ENCODE measurements at places on chromosomes 12 and 14.

GRCh38 chr12:58455136-58455535, 465.2 kb downstream of the LRIG3 start:
- DNase-seq, result peak; percentile 10

DNA sequence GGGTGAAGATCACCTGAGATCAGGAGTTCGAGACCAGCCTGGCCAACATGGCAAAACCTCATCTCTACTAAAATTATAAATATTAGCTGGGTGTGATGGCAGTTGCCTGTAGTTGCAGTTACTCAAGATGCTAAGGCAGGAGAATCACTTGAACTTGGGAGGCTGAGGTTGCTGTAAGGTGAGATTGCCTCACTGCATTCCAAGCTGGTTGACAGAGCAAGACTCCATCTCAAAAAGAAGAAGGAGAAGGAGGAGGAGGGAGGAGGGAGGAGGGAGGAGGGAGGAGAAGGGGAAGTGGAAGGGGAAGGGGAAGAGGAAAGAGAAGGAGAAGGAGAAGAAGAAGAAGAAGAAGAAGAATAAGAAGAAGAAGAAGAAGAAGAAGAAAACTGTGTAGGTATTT, 17.0 kb downstream of the RNASE10 start:
- DNase-seq, result peak; percentile 60

GRCh38 chr12:116547955-116548501, 11.2 kb upstream of the MAP1LC3B2 start:
- DNase-seq, result no peak

DNA sequence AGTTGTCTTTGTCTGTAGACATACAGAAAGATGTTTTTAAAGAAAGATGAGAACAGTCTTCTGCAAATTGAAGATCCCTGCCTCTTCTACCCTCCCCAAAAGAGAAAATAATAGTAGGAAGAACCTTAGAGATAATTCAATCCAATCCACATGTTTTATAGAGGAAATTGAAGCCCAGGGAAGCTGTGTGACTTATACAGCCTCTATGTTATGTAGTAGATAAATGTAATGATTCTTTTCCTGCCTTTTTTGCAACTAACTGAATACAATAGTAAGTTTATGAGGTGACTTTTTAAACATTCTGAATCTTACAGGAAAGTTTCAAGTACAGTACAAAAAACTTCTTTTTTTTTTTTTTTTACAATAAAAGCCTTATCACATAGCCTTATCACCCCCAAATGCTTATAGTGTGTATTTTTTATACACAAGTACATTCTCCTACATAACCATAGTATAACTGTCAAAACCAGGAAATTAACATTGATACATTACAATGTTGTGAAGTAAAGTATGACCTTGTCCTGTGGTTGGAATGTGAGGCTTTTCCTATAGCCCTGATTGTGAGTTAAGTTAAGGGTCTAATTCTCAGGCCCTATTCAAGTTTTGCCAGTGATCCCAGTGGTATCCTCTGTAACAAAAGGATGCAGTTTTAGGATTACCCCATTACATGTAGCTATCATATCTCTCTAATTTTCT, 94.4 kb downstream of the FIGNL2 start:
- peak; percentile 6 for DNase-seq

GRCh38 chr12:3651585-3652424, 101.1 kb downstream of the CRACR2A start:
- no peak for DNase-seq

- no peak for DNase-seq
Observed at GRCh38 chr12:123822804-123823203, 60.7 kb downstream of the DNAH10 start.

- DNase-seq, result no peak
Observed at GRCh38 chr12:112217647-112218046, 92.3 kb downstream of the TRAFD1 start.

GRCh38 chr14:65414961-65415589, 2.5 kb downstream of the FUT8 start:
- no peak for DNase-seq

DNA sequence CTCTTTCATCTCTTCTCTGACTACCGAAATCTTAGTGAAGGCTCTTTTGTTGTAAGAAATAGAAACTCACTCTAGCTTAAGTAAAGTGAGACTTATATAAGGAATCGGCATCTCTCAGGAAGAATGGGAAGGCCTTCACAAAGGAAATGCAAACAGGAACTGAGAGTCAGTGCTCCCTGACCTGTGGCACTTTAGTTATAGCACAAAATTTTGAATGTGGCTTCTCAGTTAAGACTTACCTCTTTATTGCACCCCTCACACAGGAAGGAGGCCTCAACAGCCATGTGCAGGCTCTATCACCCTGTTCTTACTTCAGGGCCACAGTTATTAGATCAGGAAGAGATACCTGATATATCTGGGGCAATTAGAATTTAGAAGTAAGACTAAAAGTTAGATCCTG, 224.7 kb upstream of the EGLN3 start:
- DNase-seq, result no peak

GRCh38 chr12:26359576-26359975, 164.2 kb downstream of the SSPN start:
- DNase-seq, result peak; percentile 24

GRCh38 chr12:12083688-12084087, 12.9 kb downstream of the BCL2L14 start:
- no peak for DNase-seq

GRCh38 chr14:71119075-71119474, 211.8 kb downstream of the PCNX1 start:
- peak; percentile 47 for DNase-seq

DNA sequence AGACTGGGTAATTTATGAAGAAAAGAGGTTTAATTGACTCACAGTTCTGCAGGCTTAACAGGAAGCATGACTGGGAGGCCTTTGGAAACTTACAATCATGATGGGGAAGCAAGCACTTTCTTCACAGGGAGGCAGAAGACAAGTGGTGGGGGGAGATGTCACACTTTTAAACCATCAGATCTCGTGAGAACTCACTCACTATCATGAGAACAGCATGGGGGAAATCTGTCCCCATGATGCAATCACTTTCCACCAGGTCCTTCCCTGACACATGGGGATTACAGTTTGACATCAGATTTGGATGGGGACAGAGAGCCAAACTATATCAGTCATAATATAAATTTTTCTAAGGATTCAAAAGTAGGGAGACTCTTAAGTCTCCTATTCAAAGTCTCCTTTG, 46.0 kb downstream of the SPIC start:
- no peak for DNase-seq

DNA sequence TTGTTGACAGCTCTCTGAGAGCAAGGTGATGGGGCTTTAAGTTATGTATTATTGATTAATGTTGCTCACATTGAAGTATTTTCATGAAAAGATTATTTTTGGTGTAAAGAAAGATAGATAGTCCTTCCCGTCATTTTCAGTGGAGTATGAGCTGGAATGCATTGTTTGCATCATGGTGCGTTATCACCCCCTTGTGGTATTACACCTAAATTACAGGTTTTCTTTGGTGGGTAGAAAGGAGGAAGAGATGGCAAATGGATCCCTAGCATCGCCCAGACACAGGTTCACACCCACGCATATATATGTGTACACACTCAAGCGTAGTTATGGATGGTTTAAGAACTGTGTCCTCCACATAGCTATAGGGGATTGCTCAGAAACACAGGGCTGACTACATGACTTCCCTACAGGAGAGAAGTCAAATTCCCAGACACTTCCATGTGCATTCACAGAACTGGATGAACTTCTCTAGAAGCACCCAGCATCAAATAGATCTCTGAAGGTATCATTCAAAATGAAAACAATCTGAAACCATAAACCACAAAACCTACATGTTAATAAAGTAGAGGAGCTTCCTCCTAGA, 14.4 kb upstream of the SERPINA10 start:
- no peak for DNase-seq

DNA sequence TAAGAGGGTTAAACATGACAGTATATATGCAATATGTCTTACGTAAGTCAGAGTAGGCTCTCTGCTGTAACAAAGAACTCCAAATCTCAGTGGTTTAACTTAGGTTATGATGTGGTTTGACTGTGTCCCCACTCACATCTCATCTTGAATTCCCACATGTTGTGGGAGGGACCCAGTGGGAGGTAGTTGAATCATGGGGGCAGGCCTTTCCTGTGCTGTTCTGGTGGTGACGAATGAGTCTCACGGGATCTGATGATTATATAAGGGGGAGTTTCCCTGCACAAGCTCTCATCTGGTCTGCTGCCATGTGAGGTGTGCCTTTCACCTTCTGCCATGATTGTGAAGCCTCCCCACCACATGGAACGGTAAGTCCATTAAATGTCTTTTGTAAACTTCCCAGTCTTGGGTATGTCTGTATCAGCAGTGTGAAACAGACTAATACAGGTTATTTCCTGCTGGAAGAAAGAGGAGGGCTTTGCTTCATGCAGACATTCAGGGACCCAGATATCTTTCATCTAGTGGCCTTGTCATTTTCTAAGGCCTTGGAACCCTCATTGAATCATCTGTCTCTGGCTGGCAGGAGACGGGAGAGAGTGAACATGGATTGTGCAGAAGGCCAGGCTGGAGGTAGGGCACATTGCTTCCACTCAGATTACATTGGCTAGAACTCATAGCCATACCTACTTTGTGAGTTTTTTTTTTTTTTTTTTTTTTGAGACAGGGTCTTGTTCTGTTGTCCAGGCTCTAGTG, 96.1 kb downstream of the CRADD start:
- peak; percentile 22 for DNase-seq

GRCh38 chr14:49982501-49982951, 89.6 kb downstream of the ARF6 start:
- DNase-seq, result peak; percentile 55

DNA sequence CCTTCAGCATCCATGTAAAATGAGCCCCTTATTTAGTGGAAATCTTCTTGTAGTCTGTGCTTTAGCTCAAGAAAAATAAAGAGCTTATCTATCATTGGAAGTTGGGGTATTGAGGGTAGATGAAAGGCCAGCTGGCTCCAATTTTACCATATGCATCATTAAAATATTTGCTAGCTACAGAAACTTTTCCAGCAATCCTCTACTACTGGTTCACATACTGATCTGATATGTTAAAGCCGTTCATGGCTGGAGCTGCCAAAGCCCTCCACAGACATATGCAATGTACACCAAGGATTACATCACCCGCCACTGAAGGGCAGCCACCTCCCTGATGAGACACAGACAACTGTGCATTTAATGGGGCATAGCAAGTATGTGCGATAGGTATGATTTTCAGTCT, 1205.3 kb downstream of the GALC start:
- no peak for DNase-seq

GRCh38 chr14:95533391-95533821, 1.4 kb upstream of the GLRX5 start:
- DNase-seq, result peak; percentile 30

DNA sequence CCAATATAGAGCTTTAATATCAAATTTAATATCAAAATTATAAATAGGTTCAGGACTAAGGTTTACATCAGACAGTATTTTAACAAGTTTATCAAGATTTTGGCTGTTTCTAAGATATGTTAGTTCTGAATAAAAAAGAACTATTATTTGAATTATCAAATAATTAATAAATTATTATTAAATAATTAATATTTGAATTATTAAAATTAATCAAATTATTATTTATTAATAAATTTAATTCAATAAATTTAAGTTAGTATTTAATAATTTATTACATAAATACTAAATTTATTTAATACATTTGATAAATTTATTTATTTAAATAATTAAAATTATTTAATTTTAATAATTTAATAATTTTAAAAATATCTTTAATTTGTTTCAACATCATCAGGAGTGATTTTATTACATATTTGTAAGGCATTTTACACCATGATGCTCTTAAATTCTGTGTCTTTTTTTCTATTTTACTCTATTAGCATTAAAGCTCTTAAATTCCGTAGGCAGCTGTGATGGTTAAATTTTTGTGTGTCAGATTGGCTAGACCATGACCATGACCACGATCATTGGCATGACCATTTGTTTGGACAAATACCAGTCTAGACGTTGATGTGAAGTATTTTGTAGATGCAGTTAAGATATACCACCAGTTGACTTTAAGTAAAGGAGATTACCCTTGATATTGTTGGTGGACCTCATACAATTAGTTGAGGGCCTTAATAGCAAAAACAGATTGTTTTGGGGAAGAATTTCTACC, 82.6 kb downstream of the BBS10 start:
- no peak for DNase-seq

DNA sequence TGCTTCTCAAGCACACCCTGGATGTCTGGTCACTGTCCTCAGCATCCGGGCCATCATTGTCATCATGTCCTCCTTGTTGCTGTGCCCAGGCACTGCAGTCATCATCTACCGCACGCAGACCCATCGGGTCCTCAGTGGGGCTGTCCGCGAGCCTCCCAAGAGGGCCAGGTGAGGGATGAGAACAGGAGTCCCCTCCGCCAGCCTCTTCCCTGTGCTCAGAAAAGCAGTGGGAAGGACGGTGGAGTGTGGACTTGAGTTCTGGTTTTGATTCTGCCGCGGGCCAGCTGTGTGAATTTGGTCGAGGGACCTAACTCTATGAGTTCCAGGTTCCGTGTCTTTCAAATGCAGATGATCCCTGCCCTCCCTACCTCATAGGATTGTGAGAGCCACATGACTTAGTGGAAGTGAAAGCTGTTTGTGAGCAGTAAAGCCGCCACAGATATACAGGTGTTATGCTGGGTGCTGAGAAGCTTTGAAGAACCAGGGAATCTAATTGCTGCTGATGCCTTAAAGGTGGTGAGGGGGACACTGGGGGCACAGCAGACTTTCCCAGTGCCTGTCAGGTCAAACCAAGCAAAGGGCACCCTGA, 122.9 kb upstream of the RAP1B start:
- DNase-seq, result no peak

GRCh38 chr12:28611449-28611848, 421.2 kb downstream of the CCDC91 start:
- no peak for DNase-seq

GRCh38 chr12:93638095-93638494, 39.1 kb upstream of the CRADD start:
- no peak for DNase-seq

GRCh38 chr12:11677752-11678151, 28.3 kb downstream of the ETV6 start:
- DNase-seq, result no peak

DNA sequence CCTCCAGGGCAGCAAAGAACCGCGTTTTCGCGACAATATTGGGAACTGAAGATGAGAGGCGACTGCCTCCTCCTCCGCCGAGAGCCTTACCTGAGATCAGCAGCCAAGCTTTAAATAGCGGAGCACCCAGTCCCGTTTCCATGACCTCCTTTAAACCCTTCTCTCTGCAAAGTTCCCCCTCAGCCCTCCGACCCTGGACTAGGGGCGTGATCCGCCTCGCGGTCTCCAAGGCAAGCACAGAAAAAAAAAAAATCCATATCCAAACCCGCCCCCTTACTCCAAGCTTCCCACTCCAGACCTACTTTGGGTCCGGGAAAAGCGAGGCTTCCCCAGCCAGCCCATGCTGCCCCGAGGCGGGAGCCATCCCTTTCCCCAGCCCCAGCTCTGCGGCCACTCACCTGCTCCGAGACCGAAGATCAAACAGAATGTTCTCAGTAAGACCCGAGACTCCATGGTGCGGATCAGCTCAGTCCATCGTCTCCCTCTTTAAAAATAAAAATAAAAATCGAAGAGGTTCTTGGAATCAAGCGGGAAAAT, 630 bp downstream of the NELL2 start:
- no peak for DNase-seq

DNA sequence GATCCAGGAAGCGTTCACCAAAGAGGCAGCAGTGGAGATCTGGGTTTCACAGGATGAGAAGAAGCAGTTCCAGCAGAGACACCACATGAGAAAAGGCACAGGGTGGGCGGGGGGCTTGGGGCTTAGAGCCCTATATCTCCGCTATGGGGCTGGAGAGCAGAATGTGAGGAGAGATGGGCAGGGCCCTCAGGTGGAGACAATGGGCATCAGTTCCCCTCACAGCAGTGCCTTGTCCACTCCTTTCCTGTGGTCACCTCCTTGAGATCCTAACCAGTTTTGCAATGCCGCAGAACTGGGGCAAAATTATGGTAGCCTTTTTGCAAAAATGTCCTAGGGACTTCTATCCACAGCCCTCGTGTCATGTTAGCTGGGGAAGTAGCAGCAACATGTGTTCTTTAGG, 27.5 kb downstream of the DHRS2 start:
- no peak for DNase-seq

All from trophoblast cell (in vitro differentiated cells and primary cell).